Activated B cell treated with CpG ODN at 0.5 μM for 24 hours (primary cell): ENCODE measurements at places on chromosomes 7 and 10. TPM values are rescaled to one million over a fixed set of nuclear protein-coding genes. Genes with fewer than 3 reads are reported as not detected.

The POM121 gene
- total RNA-seq: 42.6 and 46.7 TPM in 2 replicates

The OR13A1 gene
- total RNA-seq: 0.34 and 0.53 TPM in 2 replicates

The GIMAP2 gene
- total RNA-seq: 19.5 and 21.7 TPM in 2 replicates

DNA sequence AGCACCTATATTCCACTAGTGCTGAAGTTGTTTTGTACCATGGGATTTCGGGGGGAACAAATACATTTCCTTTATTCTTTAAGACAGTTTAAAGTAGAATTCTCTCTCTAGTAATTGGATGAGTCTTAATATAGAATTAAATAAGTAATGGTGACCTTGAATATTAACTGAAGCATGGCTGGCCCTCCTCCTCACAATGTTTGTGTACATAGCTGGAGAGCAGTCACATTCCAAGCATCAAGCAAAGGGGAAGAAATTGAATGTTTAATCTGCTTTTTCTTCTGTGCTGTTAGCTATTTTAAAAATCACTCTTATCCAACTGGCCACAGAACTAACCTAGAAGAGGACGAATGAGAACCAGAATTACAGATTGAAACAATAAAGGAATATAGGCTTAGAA lies 906.9 kb downstream of the CCSER2 start:
- H3K27ac ChIP-seq: no peak overlapping the region
- H3K36me3 ChIP-seq: no peaks in the 10 kb centered on the region
- DNase-seq: no peak
- H3K27me3 ChIP-seq: no peaks in the 10 kb centered on the region
- H3K4me1 ChIP-seq: no peaks in the 10 kb centered on the region

DNA sequence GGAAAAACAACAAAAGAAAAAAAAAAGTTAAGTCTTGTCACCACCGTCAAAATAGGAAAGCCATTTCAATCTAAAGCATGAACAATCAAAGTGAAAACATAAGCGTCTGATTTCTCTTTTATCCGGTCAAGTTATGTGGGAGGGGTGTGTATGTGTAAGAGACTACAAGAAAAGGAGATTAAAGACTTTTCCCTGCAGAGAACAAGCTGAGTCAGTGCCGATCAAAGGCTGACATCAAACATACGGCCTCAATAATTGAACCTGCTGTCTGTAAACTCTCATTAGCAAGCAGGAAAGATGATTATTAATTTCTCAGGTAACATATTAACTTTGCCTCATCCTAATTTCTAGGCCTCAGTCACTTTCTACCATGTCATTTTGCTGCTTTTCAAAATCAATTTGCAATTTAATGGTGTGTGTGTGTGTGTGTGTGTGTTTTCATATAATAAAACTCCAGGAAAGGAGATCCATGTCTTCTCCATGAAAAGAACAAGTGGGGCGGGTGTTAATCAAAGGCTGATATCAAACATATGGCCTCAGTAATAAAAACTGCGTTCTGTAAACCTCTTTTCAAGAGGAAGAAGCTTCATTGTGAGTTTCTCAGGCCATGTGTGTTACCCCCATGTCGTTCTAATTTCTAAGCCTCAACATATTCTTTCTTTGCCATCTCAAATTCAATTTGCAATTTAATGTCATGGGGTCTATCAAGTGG lies 649.1 kb upstream of the SORCS1 start:
- H3K27ac ChIP-seq: no peak overlapping the region
- H3K4me1 ChIP-seq: no peaks in the 10 kb centered on the region
- H3K27me3 ChIP-seq: no peaks in the 10 kb centered on the region
- H3K36me3 ChIP-seq: no peaks in the 10 kb centered on the region
- H3K4me3 ChIP-seq: no peak overlapping the region
- no peak for DNase-seq

DNA sequence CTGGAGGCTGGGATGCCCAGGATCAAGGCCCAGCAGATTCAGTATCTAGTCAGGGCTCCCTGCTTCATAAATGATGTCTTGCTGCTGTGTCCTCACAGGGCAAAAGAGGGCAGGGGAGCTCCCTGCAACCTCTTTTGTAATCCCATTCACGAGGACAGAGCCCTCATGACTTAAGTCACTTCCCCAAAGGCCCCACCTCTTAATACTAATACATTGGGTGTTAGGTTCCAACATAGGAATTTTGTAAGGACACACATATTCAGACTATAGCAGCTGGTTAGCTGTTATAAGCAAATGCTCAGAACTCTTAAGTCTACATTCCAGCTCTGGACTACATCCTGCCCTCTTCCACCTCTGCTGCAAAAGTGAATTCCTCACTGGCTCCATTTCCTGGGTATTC lies 63.0 kb downstream of the VOPP1 start:
- DNase-seq: no peak
- H3K27ac ChIP-seq: peak overlapping the region; percentile 73
- H3K36me3 ChIP-seq: peaks cover 74% of the 10 kb centered on the region
- H3K27me3 ChIP-seq: no peaks in the 10 kb centered on the region
- peak overlapping the region; percentile 19 for H3K4me3 ChIP-seq
- peaks cover 88% of the 10 kb centered on the region for H3K4me1 ChIP-seq
